ENCODE measurements at places on chromosomes 16 and 17.

GRCh38 chr16:78990309-78990701 is 610.2 kb downstream of the MAF start:
- DNase-seq = no peak

DNA sequence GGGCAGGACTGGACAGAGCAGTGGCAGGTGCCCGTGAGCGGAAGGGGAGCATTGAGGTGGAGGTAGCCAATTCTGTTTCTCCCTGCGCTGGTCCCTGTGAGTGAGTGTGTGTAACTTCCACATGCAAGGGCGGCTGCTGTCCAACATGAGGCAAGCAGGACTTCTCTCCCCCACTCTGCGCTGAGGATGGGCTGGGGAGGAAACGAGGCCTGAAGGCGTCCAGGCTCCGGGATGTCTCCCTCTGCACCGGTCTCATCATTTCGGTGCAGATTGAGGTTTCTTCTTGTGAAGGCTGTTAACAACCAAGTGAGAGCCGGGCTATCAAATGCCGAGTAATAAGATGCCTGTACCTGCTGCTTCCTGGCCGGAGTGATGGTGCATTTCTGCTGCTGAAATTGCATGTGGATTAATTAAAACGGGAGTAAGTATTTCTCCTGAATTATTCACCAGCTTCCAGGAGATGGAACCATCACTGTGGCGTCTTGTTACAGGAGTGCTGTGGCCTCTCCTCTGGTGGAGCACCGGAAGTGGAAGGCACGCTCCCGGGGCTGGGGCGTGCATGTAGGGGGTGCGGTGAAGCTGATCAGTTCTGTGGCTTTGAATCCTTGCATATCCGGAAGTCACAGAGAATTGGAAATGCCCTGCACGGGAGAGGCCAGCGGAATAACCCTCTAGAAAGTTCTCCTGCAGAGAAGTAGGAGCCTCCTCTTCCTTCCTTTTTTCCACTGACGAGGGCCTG is 41.7 kb upstream of the MGAT5B start:
- no peak for DNase-seq

- no peak for DNase-seq
Measured at GRCh38 chr16:85586380-85587104, 26.6 kb upstream of the GSE1 start.

DNA sequence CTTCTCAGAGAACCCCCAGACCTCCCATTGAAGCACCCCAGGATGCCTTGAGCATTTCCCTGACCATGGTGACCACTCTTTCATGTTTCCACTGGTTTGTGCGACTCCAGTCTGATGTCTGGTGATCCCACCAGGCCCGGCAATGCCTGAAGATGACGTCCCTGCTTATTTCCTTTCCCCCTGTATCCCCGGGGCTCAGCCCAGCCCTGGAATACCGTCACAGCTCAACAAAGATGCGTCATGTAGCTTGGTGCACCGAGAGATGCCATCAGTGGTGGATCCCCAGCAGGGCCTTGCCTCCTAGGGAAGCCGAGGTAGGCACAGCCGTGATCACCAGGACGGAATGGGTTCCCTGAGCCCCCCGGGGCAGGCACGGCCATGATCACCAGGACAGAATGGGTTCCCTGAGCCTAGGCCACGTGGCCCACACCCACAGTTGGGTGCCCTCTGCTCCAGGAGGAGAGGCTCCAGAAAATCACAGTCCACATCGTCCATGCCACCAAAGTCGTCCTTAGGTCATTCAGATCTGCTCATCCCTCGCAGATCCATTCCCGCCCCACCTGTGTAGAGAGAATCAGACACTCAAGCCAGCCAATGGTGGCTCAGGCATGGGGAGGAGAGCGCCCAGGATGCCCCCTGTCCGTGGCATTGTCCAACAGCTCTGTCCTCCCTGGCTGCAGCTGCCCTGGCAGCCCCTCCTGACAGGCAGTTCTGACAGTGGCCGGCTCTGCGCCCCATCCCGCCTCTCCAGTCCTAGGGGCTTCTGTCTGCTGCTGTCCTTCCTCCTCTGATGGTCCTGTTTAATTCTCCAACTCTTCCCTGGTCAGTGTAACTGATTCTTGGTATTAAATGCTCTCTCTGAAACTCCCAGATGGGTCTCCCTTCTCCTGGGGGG is 261.1 kb downstream of the RBFOX3 start:
- no peak for DNase-seq

DNA sequence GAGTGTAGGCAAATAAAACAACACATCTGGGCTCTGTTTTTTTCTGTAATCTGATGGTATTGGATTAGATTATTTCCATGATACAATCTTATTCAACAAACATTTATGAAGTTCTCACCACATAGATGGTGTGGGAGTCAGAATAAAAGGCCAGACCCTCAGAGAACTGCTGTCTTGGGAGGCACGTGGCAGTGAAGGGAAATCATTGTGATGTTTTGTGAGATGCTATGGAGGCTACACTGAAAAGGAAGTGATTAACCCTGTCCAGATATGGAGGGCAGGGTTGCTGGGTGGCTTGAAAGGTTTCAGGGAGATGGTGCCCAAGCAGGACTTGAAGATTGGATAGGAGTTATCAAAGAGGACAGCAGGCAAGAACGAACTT is 35.6 kb downstream of the DHRS7B start:
- DNase-seq = no peak

DNA sequence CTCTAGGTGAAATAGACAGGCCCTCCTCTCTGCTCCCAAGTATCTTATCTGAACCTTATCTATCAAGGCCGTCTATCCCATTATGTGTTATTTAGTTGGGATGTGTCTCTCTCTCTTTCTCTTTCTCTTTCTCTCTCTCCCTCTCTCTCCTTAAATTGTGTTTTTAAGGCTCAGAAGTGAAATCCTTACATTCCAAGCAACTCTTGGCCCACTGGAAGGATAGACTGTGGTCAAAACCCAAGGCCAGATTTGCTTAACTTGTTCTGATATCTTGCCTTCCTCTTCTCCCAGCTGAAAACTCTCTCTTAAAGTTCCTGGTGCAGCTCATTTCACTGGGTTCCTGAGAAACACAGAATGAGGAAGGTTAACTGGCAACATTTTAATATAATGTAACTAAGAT is 14.7 kb downstream of the CDRT4 start:
- no peak for DNase-seq

All from NCI-H1436 treated with DMSO at 0.1 percent for 48 hours (cell line).